Thoracic aorta (tissue), 2 donors: ENCODE measurements at places on chromosomes 3 and 15. TPM values are rescaled to one million over a fixed set of nuclear protein-coding genes. Genes with fewer than 3 reads are reported as not detected.
A peak's percentile ranks its signal among the peaks of the same experiment; 100 is the strongest.

DNA sequence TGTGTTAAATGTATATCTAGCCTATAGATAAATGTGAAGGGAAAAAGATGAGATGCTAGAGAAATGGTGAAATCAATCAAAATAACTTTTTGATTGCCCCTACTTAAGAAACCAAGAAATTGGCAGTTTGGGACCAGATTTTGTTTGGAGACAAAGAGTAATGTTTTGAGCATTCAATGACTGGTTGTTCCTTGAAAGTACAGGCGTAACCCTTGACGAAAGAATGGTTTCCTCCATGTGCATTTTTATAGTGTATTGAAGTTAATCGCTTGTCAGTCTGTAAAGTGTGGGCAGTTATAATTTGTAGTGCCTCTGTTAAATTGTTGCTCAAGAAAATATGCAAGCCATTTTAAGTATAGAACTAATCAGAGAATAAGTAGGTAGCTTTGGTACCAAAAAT lies 1.2 kb downstream of the KIF23 start:
- no peak for DNase-seq

DNA sequence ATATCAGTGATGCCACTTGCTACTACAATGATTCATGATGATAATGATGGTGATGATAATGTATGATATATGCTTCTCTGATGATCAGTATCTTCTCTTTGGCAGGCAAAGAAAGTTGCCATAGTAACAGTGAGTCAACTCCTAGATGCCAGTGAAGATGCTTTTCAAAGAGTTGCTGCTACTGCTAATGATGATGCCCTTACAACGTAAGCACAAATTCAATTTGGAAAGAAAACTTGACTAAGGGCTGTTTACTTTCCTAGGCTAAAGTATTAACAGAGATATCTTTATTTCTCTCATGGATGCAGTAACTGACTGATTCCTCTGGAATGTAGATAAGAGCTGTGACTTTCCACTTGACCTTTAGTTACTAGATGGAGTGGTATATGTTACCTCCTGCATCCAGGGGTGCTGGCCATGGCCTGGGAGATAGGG lies 27.8 kb downstream of the ADGRG7 start:
- no peak for DNase-seq

GRCh38 chr3:150407051-150407807 lies 869 bp upstream of the TSC22D2 start:
- peak; percentile 18 for DNase-seq

DNA sequence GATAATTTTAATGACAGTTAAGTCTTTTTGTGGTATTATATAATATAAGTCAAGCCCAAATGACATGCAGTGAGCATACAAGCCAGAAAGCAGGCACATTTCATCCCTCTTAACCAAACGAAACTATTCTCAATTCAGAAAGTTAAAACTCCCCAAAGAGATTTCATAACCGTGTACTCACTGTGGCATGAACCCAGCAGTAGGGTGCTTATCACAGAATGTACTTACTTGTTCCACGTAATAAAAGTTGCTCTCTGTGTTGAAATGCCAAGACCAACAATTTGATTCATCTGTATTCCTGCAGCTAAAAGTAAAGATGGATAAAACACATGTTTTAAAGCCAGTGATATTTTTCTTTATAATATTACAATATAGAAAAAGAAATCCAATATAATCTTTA lies 12.1 kb downstream of the GK5 start:
- DNase-seq, result no peak

DNA sequence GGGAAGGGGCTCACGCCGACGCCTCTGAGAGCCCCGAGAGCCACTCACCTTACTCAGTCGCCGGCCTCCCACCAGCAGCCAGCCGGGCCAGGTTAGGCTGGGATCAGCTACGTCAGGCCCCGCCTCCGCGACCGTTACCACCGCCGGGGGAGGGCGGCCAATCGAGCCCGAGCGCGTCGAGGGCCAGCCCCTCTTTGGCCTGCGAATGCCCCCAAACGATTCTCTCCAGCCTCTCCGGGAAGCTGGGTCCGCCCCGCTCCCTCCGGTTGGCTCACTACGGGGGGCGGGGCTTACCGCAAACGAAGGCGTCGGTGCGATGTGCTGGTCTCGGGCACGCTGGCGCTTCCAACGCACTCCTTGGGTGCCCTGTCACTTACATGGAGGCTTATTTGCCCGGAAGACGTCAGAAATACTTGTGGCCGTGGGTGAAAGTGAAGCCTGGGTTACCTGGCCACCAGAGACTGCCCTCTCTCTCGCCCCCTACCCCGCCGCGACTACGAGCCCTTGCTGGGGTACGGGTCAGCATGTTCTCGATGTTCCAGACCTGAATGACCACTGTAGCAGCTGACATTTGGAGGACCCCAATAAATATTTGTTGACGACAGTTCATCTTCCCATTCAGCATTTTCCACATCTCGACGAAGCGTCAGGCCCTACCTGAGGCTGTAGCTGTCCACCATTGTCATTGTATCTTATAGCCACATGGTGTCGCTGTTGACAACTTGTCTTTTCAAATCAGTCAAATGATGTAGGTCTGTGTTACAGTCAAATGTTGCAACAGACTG lies at the start of gene CEP70:
Gene CEP70, minus strand, starts transcription at position 111 of the 785 bp plus-strand sequence. CDS start 21,333 bp downstream, outside the sequence.
- DNase-seq, result peak; percentile 78

DNA sequence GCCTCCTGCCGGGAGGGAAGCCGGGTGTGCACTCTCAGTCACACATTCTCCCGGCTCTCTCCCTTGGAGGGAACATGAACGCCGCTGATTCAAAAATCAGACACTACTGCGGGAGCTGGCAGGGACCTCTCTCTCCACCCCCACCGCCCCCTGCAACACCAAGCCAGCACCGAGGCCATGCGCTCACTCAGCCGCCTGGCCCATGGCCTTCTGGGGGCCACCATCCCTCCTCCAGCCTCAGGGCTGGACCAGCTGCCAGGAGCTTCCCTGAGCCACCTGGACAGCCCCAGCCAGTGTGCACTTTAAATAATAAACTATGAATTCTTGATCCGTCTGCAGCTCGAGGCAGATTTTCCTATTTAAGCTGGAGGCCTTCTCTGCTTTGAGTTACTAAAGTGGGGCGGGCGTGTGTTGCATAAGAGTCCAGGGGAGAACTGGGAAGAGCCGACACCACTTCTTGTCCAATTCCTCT lies 30.6 kb downstream of the ADAMTS17 start:
- DNase-seq, result no peak

DNA sequence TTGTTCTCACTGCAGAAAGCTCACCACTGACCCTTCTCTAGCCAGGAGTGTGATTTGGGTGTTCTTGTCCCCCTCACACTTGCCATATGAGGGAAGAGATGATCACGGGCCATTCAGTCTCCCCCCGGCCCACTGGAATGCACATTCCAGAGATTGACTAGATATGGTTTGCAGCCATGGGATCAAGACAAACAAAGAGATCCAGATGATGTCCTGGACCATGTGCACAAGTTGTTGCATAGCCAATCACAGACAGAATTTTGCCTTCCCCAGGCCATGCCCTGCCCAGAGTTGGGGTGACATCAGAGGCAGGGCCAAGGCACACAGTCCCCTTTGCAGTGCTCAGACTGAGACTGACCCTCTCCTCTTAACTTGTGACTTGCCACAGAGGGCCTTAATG lies 14.8 kb downstream of the MUC13 start:
- DNase-seq, result no peak

DNA sequence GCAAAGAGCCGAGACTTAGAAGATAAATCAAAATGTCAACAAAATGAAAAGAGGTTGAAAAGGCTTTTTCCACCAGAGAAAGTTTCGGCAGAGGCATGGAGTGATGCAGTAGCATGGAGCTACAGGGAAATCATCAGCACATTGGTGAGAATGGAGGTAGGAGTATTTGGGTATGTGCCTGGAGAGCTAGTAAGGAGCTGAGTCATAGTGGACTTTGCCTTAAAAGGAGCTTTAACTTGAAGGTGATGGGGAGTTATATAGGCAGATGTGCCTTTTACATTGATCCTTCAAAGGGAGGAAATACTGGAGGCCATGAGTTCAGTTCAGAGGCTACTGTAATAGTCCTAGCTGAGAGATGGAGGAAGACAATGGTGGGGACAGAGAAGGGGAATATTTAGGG lies 44.3 kb downstream of the IL5RA start:
- DNase-seq, result no peak

DNA sequence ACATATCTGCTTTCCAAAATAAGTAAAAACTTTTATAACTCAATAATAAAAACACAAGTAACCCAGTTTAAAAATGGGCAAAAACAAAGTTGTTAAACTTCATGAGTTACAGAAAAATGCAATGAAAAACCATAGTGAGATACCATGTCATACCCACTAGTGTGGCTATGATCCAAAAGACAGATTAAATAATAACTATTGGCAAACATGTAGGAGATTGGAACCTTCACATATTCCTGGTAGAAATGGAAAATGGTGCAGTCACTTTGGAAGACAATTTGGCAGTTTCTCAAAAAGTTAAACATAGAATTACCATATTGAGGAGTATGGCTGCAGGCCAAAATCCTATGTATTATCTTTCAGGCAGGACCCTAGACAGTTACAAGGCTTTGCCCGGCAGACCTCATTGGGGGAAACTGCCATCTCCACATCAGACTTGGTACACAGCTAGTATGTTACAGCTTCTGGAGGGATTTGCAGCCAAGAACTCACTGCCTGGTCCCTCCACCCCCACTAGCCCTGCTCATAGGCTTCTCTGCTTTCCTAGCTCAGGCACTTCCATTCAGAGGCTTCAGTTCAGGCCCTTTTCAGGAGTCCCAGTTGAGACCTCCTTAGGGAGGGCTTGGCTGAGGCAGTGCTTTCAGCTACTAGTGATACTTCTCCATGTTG lies 147.8 kb downstream of the NEK10 start:
- DNase-seq, result no peak

C3orf20 gene
- not detected for total RNA-seq

GANC gene
- 32.0 TPM for total RNA-seq

CFAP161 gene
- not detected for total RNA-seq

ANKDD1A gene
- total RNA-seq, result 27.5 TPM
